ENCODE measurements at places on chromosomes 3 and 15. TPM values are rescaled to one million over a fixed set of nuclear protein-coding genes. Genes with fewer than 3 reads are reported as not detected.

- peaks cover 6% of the 10 kb centered on the region for H3K4me1 ChIP-seq
- H3K4me3 ChIP-seq = no peak overlapping the region
- H3K27ac ChIP-seq = no peak overlapping the region
- no peaks in the 10 kb centered on the region for H3K27me3 ChIP-seq
- no peaks in the 10 kb centered on the region for H3K36me3 ChIP-seq
These were observed 366.3 kb downstream of the FEZF2 start for GRCh38 chr3:62007036-62007435.

DNA sequence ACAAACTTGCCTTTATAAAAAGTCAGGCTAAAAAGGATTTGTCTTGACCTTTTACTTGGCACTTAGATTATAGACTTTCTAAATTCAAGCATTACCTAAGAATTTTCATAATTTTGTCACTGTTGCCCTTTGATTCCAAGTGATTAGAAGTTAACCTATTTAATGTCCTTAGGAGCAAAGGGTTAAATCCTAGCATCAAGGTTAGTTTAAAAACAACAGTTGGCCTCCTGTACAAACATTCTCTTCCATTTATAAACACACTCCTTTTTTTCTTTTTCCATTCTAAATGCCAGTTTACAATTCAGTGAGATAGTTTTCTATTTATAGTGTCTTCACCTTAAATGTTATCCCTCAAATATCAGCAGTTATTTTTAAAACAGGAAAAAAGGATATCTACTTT, 18.4 kb upstream of the SPPL2A start:
- no peak overlapping the region for H3K27ac ChIP-seq
- peaks cover 22% of the 10 kb centered on the region for H3K4me1 ChIP-seq
- H3K27me3 ChIP-seq = no peaks in the 10 kb centered on the region
- no peak for DNase-seq

DNA sequence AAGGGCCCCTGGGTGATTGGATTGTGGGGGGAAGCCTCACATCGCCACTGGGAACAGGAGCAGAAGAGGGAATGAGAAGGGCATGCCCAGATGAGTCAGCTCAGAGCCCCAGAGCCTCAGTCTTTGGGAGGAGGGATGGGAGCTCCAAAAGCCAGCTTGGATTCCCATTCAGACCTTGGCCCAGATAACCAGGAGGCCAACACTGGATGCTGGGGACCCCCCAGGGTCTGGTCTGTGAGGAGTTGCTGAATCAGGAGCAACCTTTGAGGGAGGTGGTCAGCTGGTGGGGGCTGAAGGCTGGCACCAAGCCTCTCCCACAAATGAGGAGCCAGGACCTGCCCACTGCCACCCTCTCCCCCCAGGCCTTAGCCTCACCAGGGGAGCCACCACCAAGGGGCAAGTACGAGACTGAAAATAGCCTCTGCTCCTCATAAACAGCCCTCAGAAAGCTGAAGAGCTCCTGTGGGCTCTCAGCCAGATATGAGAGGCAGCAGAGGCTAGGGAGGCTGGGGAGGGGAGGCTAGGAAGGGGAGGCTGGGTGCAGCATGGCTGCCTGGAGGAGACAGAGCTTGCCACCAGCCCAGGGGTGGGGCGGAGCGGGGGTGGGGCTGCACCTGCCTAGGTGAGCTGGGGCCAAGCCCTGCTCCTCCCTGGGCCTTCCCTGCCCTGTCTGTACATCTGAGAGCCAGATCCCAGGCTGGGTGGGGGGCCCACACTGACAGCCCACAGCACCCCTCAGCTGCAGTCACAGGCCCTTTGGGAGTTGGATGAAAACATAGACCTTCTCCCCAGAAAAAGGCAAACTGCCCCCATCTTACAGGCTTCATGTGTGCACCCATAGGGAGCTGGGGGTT, 99.8 kb downstream of the SEC22A start:
- H3K4me3 ChIP-seq = no peak overlapping the region
- no peak overlapping the region for H3K27ac ChIP-seq
- peaks cover 28% of the 10 kb centered on the region for H3K36me3 ChIP-seq
- H3K27me3 ChIP-seq = no peaks in the 10 kb centered on the region

KLF15 gene
- total RNA-seq = 9.5 TPM

CCNB2 gene
- total RNA-seq = 11.2 TPM

GRCh38 chr3:193996641-193997089, 139.3 kb upstream of the HES1 start:
- H3K36me3 ChIP-seq = no peaks in the 10 kb centered on the region
- DNase-seq = no peak
- peaks cover 26% of the 10 kb centered on the region for H3K4me1 ChIP-seq
- no peaks in the 10 kb centered on the region for H3K27me3 ChIP-seq
- H3K4me3 ChIP-seq = no peak overlapping the region
- no peak overlapping the region for H3K27ac ChIP-seq

- H3K27me3 ChIP-seq = no peaks in the 10 kb centered on the region
- no peak for DNase-seq
- no peaks in the 10 kb centered on the region for H3K4me1 ChIP-seq
- H3K36me3 ChIP-seq = no peaks in the 10 kb centered on the region
- H3K4me3 ChIP-seq = no peak overlapping the region
These were observed 206.5 kb downstream of the DTWD1 start for GRCh38 chr15:49827311-49827710.

DNA sequence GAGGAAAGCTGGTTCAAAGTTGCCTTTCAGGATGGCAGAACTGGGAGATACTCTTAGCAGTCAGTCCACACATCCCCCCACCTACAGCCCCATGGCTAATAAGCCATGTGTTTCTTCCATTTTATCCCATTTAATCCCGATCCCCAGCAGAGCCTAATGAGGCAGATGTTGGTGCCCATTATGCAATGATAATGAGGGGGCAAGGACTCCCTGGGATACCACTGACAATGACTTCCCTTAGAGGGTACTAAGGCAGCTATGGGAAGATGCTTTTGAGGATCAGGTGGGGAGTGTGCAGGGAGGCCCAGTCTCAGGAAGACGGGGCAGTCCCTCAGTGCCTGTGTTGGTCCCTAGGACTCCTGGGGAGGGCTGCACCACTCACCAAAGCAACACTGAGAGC, 43.8 kb upstream of the TBC1D21 start:
- no peak for DNase-seq
- H3K4me1 ChIP-seq = no peaks in the 10 kb centered on the region
- no peaks in the 10 kb centered on the region for H3K27me3 ChIP-seq
- H3K27ac ChIP-seq = no peak overlapping the region

MNS1 gene
- total RNA-seq = 1.5 TPM

DNA sequence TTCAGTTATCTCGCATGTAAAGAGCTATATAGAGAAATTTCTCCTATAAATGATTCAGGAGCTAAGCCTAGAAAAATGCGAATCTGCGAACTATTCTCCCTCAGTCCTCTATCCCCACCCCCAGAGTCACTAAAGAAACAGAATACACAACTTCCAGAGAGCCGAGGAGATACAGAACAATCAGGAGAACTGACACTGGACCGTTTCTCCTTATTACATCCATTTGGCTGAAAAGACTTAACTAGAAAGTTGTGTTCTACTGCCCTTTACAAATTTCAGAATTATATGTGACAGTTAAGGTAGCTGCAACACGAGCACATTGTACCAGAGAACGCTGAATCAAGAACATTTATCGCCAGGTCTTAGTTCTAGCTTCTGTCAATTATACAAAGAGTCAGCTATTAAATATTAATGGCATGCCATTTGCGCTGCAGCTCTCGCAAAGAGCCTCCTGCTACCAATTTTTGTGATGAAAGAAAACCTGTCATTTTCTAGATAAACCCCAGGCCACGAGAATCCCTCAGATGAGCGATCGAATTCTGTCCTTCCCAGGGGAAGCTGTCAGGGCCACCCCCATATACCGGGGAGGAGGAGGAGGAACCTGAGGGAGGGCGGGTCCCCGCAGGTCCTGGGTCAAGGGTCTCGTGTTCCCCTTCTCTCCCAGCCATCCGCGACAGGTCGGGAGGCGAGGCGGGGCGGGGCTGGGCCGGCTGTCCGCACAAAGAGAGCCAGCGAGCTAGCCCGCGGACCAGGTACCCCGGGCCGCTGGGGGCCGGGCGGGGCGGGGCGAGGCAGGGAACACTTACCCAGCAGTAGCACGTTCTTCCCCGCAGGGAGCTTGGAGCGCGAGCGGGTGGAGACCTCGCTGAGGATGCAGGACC, 878 bp downstream of the DYNC1LI1 start:
- peak; percentile 27 for DNase-seq
- peaks cover 7% of the 10 kb centered on the region for H3K36me3 ChIP-seq
- H3K4me3 ChIP-seq = peak overlapping the region; percentile 80
- H3K27ac ChIP-seq = peak overlapping the region; percentile 97

- no peak overlapping the region for H3K27ac ChIP-seq
- H3K27me3 ChIP-seq = no peaks in the 10 kb centered on the region
- H3K36me3 ChIP-seq = no peaks in the 10 kb centered on the region
- no peak for DNase-seq
These were observed 23.9 kb downstream of the LIPH start for GRCh38 chr3:185528532-185528931.

RAB6B gene
- total RNA-seq = 2.6 TPM

GRCh38 chr15:72285402-72285801, 13.0 kb upstream of the PARP6 start:
- no peak overlapping the region for H3K27ac ChIP-seq
- no peaks in the 10 kb centered on the region for H3K4me1 ChIP-seq
- DNase-seq = no peak
- H3K27me3 ChIP-seq = no peaks in the 10 kb centered on the region
- H3K4me3 ChIP-seq = no peak overlapping the region
- no peaks in the 10 kb centered on the region for H3K36me3 ChIP-seq

GRCh38 chr3:58006661-58007060, 1.6 kb upstream of the FLNB start:
- DNase-seq = no peak
- no peaks in the 10 kb centered on the region for H3K36me3 ChIP-seq
- no peaks in the 10 kb centered on the region for H3K4me1 ChIP-seq

DNA sequence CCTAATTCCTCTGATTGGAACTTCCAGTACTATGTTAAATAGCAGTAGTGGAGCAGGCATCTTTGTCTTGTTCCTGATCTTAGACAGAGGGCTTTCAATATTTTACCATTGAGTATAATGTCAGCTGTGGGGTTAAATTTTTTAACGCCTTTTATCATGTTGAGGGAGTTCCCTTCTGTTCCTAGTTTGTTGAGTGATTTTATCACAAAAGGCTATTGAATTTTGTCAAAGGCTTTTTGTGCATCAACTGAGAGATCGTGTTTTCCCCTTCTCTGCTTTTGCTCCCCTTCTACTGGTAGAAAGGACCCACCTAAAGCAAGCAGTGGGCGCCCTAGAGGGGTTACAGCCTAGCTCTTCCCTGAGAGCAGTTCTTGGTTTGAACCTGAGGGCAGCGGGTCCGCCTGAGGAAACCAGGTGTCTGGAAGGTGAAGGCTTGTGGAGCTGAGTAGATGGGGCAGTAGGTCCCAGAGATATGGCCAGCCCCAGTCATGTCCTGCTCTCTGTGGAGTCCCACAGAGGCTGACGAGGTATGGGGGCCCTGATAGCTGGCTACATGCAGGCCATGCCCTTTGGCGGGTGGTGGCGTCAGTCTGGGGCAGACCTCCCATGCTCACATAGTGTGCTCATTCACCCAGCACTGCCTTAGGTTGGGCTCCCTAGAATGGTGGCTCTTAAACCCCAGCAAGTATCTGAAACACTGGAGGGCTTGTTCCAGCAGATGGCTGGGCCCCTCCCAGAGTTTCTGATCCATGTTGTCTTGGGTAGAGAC, 11.3 kb downstream of the HDAC11 start:
- H3K27me3 ChIP-seq = no peaks in the 10 kb centered on the region
- H3K4me3 ChIP-seq = no peak overlapping the region
- no peaks in the 10 kb centered on the region for H3K36me3 ChIP-seq
- no peak overlapping the region for H3K27ac ChIP-seq

CERS3 gene
- not detected for total RNA-seq

- H3K4me1 ChIP-seq = peaks cover 4% of the 10 kb centered on the region
- H3K27me3 ChIP-seq = no peaks in the 10 kb centered on the region
- no peak overlapping the region for H3K27ac ChIP-seq
- no peak overlapping the region for H3K4me3 ChIP-seq
- DNase-seq = no peak
These were observed 192.6 kb upstream of the MBNL1 start for GRCh38 chr3:152076148-152076547.

- DNase-seq = no peak
- H3K36me3 ChIP-seq = no peaks in the 10 kb centered on the region
- no peak overlapping the region for H3K4me3 ChIP-seq
- H3K27ac ChIP-seq = no peak overlapping the region
- no peaks in the 10 kb centered on the region for H3K27me3 ChIP-seq
These were observed 15.7 kb downstream of the KCNMB2 start for GRCh38 chr3:178551916-178552321.

NPTN gene
- 243 TPM for total RNA-seq

- no peak for DNase-seq
- H3K4me1 ChIP-seq = peaks cover 6% of the 10 kb centered on the region
- H3K27ac ChIP-seq = no peak overlapping the region
- H3K36me3 ChIP-seq = no peaks in the 10 kb centered on the region
These were observed 109.4 kb downstream of the KLF13 start for GRCh38 chr15:31435912-31436628.

COL6A6 gene
- 1.1 TPM for total RNA-seq

ERC2 gene
- total RNA-seq = 29.0 TPM

DNA sequence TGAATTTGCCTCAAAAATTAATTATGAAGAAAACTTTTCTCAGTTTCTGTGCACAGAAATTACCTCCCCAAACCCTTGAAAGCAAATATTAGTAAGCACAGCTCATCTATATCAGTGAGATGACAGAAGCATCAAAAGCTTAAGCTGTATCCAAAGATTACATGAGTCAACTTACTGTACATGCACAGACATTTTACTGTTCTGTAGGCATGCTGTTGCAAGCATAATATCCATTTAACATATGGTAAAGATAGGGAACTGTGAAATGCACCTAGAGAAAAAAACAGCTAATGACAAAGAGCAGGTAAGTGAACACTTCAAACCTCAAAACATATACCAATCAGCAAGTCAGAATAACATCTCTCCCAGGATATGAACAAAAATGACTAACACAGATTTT, 20.9 kb downstream of the SHOX2 start:
- DNase-seq = no peak
- H3K27ac ChIP-seq = no peak overlapping the region
- no peaks in the 10 kb centered on the region for H3K4me1 ChIP-seq
- H3K36me3 ChIP-seq = no peaks in the 10 kb centered on the region
- H3K27me3 ChIP-seq = peaks cover 26% of the 10 kb centered on the region

DCLK3 gene
- total RNA-seq = 0.15 TPM

DNA sequence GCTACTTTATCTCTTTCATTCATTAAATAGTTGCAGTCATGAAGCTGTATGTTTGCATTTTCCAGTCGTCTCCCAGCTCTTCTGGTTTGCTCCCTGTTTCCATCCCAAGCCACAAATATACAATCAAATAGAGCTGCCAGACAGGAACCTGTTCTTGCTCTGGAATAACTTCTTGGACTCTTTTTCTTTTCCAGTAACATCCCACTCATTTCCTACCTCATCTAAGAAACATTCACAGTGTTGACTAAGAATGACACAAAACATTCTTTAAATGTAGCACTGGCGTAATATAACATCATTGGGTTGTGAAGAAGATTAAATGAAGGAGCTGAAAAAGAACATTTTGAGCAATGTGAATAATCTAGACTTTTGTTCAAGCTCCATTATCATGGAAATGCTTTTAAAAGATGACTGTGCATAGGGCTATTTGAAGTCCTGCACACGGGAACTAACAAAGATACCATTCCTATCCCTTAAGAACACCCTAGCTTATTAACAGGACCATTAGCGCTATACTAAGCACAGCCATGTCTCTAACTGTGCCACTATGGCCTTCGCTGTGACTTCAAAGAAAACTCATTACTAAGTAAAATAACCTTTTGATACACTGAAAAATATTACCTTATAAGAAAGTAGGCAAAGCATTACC, 574.0 kb downstream of the NAALADL2 start:
- H3K27me3 ChIP-seq = no peaks in the 10 kb centered on the region
- no peaks in the 10 kb centered on the region for H3K4me1 ChIP-seq
- H3K36me3 ChIP-seq = no peaks in the 10 kb centered on the region
- no peak overlapping the region for H3K27ac ChIP-seq
